CD4-positive, alpha-beta T cell treated with Interleukin-15 for 4 hours (primary cell): ENCODE measurements at places on chromosomes 7 and 10.

GRCh38 chr10:71496927-71497762 lies 100.4 kb downstream of the CDH23 start:
- DNase-seq, result no peak

GRCh38 chr10:63027531-63027930 lies 105.6 kb upstream of the NRBF2 start:
- no peak for DNase-seq

DNA sequence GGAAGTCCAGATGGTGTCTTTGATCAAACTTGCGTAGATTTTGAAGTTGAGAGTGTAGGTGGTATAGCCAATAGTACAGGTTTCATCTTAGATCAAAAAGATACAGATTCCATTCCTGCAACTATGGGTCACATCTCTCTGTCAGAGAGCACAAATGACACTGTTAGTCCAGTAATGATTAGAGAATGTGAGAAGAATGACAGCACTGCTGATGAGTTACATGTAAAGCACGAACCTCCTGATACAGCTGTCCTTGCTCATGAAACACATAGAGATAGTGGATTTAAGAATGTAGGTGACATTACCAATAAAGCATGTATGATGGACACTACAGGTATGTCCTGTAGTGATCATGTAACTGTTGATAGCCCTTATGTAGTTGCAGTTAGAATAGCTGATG lies 59.1 kb downstream of the LOXL4 start:
- no peak for DNase-seq

DNA sequence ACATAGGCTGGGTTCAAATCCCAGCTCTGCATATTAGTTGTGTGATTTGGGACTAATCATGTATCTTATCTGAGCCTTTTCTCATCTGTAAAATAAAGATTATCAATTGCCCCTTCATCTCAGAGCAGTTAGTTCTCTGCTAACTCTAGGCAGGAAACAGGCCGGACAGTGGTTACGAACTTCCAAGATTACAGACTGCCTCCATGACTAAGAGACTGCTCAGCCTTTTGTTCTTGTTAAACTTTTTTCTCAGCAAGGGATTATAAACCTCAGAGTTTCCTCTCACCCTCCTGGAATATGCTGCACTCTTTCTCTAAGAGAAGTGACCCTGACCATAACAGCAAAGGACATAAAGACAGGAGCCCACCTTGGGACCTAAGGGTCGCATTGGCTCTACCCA lies 52.5 kb upstream of the NFKB2 start:
- no peak for DNase-seq

GRCh38 chr10:75211007-75211691 lies 553 bp downstream of the VDAC2 start:
- peak; percentile 28 for DNase-seq

GRCh38 chr7:20402747-20403230 lies 72.1 kb downstream of the ITGB8 start:
- DNase-seq, result no peak

DNA sequence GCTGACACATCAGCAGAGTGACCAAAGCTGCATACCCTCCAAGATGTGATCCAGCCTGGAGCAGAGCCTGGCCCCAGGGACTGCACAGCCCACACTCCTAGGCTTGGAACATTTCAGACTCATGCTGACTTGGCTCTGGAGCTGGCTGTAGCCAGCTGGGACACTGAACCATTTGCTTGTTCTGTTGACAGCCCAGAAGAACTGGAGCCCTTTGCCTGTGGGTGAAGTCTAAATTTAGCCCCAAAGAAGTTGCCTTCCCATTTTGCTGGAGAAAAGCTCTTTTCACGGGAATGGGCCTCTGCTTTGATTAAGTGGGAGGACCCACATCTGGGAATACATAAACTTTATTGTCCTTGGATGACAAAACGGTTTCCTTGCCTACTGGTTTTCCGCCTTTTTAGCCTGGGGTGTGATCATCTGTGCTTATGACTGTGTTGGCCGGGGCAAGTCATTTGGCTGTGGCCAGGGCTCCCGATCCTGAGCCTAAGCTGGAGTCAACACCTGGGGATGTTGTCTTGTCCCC lies 186.2 kb upstream of the BMPER start:
- DNase-seq, result no peak

DNA sequence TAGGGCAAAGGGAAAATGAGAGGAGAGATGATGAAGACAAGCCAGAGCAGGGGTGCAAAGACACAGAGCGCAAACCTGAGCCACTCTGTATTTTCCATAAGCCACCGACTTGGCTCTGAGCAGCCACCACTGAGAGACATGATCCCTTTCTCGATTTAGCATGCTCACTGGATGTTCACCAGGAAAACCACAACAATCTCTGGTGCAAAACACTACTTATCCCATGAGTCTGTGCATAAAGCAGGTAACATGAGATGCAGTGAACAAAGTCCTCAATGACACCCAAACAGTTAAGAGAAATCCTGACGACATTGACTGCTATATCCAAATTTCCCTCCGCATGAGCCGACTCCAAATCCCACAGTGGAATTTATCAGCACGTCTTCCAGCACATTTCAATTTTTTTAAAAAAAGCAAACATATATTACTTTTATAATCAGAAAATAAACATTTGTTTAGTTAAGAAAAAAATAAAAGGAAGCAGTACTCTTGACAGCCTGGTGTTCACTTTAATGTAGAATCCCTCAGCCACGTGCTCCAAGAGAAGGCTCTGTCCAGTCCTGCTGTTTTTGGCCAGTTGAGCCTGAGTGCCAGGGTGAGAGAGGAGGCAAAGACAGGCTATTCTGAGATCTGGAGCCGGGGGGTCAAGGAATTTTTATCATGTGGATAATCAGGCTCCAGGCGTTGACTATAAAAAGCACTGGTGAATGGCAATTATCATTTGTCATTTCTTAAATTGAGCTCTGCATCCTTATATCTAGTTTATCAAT lies 238.4 kb downstream of the KCNMA1 start:
- DNase-seq, result no peak

DNA sequence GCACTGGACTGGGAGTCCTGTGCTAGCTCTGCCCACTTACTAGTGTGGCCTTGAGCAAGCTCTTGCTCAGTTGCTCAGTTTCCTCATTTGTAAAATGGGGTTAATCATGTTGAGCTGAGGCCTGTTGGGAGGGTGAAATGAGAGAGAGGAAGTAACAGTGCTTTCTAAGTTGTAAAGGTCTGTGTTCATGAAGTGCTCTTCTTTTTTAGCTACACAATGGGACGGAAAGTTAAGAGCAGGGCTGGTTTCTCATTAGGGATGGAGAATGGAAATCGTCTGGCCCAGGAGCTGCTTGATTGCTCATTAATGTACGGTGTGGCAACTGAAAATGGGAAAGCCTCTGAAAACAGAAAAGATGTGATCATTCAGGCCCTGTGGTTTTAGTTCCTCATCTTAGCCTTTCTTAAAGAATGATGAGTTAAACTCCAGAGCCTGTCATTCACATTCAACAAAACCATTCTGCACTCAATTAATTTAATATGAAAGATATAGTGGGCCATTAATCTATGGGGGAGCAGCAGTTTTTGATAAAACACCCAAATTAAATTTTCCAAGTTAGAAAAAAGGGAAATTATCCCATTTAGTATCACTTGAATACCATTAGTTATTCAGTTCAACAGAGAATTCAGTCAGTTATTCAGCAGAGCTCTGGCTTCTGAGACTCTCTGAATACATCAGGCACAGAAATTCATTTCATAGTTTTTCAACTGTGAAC lies 60.5 kb downstream of the SH2D4B start:
- no peak for DNase-seq

DNA sequence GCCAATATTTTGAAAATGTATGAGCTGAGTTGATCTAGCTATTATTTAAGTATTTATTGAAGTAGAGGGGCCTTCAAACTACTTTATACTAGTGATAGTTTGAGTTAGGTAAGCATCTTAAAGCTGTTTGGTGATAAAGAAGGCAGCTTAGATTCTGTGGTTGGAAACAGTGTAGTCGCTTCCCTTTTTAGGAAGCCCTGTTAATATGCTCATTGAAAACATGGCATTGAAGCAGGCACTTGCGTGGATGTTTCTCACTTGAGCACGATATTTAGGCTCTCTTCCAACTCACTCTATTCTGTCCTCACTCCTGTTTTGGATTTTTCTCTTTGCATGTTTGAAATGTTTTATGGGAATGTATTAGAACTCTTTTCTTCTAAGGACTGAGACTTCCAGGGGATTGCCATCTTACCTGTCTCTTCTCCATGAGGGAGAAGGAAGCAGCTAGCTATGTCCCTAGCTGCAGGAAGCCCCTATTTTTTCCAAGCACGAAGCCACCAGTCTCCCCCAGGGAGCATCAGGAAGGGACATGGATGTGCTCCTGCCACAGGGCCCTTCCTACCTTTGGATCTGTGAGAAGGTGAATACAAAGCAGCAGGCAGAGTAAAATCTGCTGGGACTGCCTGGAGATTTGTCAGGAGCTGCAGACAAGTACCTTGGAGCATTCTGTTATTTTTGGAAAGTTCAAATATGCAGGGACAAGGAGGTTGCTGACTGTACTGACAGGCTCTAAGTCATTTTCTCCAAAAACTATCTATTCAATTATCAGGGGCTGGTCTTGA lies 22.0 kb upstream of the BMPR1A start:
- no peak for DNase-seq

- no peak for DNase-seq
Measured at GRCh38 chr7:43868681-43869005, 674 bp downstream of the MRPS24 start.

- DNase-seq, result peak; percentile 13
Measured at GRCh38 chr7:517774-518629, 1.6 kb downstream of the PDGFA start.

GRCh38 chr7:38716397-38716796 lies 85.2 kb upstream of the AMPH start:
- DNase-seq, result no peak

DNA sequence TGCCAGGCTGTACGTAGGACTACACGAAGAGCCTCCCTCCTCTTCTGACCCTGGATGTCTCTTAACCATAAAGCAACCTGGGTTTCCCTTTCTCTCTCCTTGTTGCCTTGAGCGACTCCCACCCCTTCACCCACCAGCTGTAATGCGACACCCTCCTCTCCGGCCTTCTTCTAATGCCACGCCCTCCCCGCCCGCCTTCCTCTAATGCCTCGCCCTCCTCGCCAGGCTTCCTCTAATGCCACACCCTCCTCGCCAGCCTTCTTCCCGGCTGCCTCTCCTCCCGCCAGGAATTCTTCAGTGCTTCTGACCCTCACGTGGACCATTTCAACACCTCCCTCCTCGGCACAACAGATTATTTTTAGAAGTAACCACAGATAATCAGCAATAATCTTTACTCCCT lies 348.5 kb upstream of the SHH start:
- no peak for DNase-seq
